GM12878 (cell line): ENCODE measurements at places on chromosomes 12 and 14.

- no peak for DNase-seq
These were observed 93.1 kb downstream of the PPM1H start for GRCh38 chr12:62841846-62842245.

- DNase-seq = no peak
These were observed 57.3 kb downstream of the GALNT16 start for GRCh38 chr14:69317102-69317755.

DNA sequence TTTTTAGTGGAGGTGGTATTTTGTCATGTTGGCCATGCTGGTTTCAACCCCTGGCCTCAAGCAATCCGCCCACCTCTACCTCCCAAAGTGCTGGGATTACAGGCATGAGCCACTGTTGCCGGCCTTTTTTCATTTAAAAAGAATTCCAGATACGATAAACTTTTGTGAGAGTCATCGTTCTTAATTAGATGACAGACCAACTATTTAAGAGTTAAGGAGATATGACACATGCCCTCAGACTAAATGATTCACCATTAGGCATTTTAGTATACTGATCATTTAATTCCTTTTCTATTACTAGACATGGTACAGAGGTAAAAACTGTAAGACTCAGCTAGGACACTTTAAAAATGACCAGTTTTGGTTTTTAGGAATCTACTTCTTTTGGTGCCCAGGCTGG, 2.4 kb downstream of the ANKRD13A start:
- no peak for DNase-seq

DNA sequence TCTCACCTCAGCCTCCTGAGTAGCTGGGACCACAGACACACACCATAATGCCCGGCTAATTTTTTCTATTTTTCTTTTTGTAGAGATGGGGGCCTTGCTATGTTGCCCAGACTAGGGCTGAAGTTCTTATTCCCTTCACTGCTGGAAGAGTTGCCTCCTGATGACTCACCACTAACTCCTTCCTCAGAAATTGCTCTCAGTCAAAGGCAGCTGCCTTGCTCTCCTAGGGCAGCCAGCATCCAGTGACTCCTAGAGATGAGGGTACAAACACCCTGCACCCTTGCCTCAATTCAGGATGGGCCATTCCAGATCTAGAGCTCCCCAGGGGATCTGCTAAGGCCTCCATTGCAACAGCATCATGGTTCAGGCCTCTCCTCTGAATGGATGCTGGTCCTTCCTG, 54.0 kb upstream of the RASSF8 start:
- no peak for DNase-seq

- no peak for DNase-seq
These were observed 2.0 kb downstream of the SCYL2 start for GRCh38 chr12:100268835-100269564.
